ENCODE measurements at places on chromosomes 12 and 14.

DNA sequence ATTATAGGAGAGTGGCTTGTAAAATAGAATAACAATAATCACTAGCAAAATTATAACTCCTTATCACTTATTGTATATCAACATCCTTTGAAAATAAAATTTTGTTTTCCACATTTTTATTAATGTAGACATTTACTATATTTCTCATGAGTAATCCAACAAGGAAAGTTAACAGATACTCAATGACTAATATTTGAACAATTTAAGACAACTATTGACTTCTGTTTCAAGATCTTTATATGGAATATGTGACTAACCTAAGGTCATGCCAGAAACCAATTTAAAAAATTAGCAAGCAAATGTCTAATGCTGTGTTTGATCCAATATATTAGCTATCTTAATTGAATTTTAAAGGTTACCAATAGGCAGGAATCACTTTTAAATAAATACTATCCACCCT, 638.5 kb upstream of the FLRT2 start:
- DNase-seq: no peak

- DNase-seq: no peak
Observed at GRCh38 chr12:13193505-13194231, 2.9 kb upstream of the EMP1 start.

GRCh38 chr14:77640756-77641533, 24.5 kb upstream of the SPTLC2 start:
- no peak for DNase-seq

DNA sequence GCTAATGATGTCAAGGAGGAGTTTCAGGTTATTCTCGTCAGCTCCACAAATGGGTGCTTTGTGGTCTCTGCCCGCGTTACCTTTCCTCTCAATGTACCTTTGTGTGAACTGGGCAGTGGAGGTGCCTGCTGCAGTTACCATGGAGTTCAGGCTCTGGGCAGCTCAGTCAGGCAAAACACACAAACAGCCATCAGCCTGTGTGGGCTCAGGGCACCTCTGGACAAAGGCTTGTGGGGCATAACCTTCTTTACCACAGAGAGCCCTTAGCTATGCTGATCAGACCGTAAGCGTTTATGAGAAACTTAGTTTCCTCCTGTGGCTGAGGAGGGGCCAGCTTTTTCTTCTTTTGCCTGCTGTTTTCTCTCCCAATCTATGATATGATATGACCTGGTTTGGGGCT, 16.7 kb upstream of the PAPLN start:
- no peak for DNase-seq

GRCh38 chr12:70359458-70360197, 6.5 kb upstream of the KCNMB4 start:
- no peak for DNase-seq

- DNase-seq: no peak
Observed at GRCh38 chr12:88267630-88268029, 125.5 kb downstream of the TMTC3 start.

Measured in NCI-H187 treated with DMSO at 0.1 percent for 48 hours (cell line).